ENCODE measurements at places on chromosomes 11 and 22.

- no peak for DNase-seq
These were observed 27.1 kb downstream of the C11orf96 start for GRCh38 chr11:43969543-43969942.

GRCh38 chr22:27134315-27134701 lies 476.9 kb downstream of the MIAT start:
- no peak for DNase-seq

DNA sequence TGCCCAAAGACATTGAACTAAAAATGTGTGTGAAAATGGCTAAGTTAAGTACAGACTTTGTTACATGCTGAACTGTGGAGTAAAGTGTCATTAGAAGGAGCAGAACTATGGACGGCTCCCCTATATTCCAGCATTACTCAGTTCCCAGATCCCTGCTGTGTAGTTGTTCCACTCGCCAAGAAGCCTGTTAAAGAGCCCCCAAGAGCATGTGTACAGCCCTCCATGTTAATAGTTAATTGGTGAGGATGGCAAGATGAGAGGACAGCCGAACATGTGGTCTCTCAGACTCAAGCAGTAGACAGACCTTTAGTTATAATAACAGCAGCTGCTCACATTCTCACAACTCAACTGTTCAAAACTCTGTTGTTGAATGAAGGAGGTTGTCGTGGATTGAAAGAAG lies 127.4 kb downstream of the ELP4 start:
- no peak for DNase-seq

GRCh38 chr11:91851908-91852307 lies 372.7 kb upstream of the FAT3 start:
- DNase-seq: no peak

- no peak for DNase-seq
These were observed at the start of gene MRPL23 for GRCh38 chr11:1946812-1947484. TSS of gene MRPL23 (plus strand) at chr11:1947332. CDS start at chr11:1947363, 31 bp downstream.

DNA sequence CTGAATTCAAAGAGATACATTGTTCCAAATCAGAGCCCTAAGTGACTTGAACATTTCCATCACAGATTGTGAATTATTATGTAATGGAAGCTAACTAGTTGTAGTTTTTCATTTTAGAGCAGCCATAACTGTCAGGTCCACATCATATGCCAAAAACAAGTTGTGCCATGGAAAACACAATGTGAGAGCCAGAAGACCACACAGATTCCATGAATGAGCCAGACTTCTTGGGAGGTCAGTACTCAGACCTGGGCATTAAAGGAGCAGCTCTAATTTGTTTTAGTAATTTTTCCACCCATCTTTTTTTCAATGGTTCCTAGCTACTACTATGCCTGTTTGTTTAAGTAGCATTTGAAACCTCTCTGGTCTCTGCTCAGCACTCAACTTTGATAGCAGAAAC lies 279.4 kb downstream of the FAT3 start:
- no peak for DNase-seq

- DNase-seq: no peak
These were observed 36.1 kb downstream of the NEU3 start for GRCh38 chr11:75024764-75025211.

- DNase-seq: peak; percentile 57
These were observed 1.3 kb downstream of the TOLLIP start for GRCh38 chr11:1307998-1308742.

GRCh38 chr11:17333799-17334586 lies 17.6 kb upstream of the NCR3LG1 start:
- DNase-seq: no peak

DNA sequence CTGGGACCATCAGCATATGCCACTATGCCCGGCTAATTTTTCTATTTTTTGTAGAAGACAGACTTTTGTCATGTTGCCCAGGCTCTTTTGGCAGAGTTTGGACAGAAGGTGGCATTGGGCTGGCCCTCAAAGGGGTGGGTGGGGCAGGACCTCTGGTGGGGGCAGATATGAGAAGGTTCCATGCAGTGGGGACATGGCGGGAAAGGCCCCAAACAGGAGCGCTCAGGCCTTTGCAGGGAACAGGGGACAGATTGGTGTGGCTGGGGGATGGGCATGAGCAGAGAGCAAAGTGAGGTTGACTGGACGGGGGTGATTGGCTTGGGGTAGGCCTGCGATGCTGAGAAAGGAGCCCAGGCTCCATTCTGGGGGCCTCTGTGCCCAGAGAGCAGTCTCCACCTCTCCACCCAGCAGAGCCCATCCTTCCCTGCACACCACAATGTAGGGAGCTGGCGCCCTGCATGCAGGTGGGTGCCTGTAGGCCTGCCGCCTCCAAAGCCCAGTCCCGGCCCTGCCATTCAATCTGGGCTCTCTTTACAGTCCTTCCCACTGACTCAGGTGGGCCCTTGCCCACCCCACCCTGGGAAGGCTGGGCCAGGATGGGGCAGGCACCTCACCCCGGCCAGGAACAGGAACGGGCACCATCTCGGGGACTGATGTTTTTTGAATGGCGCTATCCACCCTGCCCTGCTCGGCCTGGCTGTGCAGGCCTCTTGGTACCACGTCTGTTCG lies 98.7 kb downstream of the MORC2 start:
- DNase-seq: peak; percentile 33

DNA sequence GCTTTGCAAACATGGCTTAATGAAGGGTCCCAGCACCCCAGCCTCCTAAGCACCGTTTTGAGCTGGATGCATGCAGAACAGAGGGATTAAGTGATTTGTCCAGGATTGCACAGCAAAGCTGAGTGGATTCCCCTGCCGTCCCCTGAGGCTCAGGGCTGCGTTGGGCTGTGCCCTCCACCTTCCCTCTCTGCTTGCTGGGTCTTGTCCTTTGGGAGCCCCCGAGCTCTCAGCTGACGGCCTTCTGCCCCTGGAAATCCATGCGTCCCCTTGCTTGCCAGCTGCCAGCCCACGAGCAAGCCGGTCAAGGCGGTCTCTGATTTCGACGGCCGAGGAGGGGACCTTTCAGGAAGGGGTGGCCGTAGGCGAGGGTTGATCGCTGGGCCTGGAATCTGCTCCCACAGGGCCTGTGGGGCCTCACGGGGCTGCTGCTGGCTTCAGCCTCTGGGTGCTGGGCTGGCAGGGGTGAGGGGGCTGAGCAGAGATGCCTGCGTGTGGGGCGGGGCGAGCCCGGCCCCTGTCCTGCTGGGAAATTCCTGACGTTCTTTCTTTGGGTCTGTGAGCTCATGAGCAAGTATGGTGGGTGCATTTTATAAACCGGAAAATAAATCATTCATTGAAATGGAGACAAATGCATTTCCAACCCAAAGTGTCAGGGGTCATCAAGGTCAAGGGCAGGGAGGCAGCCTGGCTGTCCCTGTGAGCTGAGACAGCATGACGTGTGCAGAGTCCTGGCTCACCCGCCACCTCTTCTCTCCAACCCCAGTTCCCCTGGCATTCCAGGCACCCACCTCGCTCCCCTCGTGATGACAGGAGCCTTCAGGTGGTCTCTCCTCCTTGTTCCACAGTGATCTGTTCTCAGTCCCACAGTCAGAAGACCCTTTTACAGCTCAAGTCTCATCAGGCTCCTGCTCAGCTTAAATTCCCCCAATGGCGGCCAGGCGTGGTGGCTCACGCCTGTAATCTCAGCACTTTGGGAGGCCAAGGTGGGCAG lies 28.1 kb downstream of the FGF4 start:
- DNase-seq: no peak

DNA sequence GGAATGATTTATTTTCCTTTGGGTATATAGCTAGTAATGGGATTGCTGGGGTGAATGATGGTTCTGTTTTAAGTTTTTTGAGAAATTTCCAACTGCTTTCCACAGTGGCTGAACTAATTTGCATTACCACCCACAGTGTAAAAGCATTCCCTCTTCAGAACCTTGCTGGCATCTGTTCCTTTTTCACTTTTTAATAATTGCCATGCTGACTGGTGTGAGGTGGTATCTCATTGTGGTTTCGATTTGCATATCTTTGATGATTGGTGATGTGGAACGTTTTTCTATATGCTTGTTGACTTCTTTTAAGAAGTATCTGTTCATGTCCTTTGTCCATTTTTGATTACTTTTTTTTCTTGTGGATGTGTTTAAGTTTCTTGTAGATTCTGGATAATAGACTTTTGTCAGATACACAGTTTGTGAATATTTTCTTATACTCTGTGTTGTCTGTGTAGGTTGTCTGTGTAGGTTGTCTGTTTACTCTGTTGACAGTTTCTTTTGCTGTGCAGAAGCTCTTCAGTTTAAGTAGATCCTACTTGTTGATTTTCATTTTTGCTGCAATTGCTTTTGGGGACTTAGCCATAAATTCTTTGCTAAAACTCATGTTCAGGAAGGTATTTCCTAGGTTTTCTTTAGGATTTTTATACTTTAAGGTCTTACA lies 291.8 kb upstream of the DDI1 start:
- no peak for DNase-seq

- DNase-seq: no peak
These were observed 20.3 kb upstream of the CCDC90B start for GRCh38 chr11:83306200-83307080.

DNA sequence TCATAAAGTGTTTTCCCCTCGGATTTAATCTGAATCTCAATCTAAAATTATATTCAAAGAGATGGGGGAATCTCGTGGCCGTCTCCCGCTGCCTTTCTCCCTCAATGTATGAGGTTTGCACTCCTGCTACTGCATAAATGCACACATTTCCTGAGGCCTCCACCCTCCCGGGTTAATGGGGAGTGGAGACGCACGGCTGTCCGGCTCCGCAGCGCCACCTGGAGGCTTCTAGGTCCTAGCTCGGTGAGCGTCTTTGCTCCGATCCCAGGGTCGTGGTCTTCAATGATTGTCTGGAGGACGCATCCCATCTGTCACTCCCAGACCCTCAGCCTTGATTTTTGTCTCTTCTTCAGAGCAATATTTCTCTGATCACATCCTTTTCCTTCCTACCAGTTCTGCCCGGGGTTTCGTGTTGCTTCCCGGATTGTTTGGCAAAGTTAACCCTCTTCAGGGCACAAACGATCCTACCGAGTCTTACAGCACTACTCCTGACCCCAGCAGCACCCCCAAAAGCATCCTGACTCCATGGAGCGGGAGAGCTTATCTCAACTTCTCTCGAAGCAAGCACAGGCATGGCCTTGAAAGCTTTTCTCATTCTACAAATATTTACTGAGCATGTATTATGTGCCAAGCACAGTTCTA lies at the start of gene LMO1:
TSS of gene LMO1 (minus strand) at position 110 of the 642 bp plus-strand sequence. CDS start 516 bp downstream, outside the sequence.
- peak; percentile 82 for DNase-seq

GRCh38 chr11:11864332-11864731 lies 22.6 kb downstream of the USP47 start:
- DNase-seq: no peak

GRCh38 chr11:41283191-41283930 lies 176.1 kb downstream of the LRRC4C start:
- DNase-seq: no peak

DNA sequence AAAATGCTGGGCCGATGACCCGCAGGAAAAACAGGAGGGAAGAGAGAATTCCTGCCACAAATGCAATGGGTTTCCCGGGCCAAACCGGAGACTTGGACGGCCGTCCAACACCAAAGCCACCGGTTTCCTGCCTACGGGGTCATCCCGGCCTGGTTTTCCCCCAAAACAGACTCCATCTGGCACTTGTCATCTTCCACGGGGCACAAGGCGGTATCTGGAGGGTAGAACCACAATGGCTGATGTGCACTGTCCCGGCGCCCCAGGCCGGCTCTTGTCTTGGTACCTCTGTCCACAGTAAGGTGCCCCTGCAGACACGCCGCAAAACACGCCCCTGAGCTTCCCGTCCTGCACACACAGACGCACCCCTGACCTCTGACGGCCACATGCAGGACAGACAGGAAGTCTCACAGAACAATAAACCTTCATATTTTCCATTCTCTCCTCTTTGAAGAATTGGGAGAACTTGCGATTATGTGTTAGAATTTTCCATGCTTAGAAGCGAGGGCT lies 20.1 kb downstream of the CELSR1 start:
- DNase-seq: no peak

DNA sequence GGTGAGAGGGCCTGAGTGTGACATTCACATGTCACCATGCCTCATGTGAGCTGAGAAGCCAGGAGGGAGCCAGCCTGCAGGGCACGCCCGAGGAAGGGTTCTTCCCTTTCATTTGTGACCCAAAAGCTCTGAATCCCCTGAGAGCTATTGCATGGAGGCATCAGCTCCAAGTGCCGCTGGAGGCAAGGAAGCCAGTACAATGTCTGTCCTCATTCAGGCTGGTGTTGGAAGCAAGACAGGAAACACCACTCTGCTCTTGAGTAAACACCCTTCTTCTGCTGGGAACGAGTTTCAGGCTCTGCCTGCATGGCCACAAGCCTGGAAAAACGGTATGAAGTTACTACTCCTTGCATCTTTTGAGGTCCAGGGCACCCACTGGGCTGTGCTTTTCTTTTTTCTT lies 83.8 kb upstream of the LARGE1 start:
- DNase-seq: no peak

- DNase-seq: no peak
These were observed 28.5 kb downstream of the MN1 start for GRCh38 chr22:27772984-27773498.

DNA sequence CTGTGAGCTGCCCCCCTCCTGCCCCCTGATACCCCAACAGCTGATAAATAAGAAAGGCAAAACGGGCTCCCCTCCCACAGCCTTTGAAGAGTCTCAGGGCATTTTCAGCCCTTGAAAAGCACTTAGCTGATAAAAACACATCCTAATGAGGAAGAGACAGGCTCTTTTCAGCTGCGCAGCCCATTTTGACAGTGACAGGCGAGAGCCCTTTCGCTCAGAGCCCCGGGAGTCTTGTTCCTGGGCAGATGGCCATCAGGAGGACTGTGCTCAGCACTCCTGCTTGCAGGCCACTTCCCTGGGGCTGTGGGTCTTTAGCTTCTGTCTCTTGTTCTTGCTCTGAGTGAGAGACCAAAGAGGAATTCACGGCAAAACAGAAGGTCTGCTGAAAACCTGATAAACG lies 757.2 kb downstream of the BRD1 start:
- DNase-seq: no peak

DNA sequence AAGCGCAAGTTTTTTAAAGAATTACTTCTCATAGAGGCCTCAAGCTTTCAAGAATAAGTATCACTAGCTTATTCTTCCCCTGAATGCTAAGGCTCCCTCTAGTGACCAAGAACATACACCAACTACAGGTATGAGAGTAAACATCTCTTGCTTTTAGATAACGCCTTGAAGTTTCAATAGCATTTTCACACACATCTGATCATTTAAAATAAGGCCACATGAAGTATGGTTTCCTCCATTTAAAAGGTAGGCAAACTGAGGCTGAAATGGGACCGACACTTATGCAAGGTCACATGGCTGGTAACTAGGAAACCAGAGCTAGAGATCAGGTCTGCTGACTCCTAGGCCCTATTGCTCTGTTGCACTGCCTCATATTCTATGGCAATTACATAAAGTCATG lies 66.5 kb downstream of the CCDC34 start:
- no peak for DNase-seq

Measured in left forelimb (tissue), 1 donor.